ENCODE measurements at places on chromosomes 1 and 21. TPM values are rescaled to one million over a fixed set of nuclear protein-coding genes. Genes with fewer than 3 reads are reported as not detected.
A peak's percentile ranks its signal among the peaks of the same experiment; 100 is the strongest.

- DNase-seq: no peak
These were observed 29.3 kb upstream of the PLXNA2 start for GRCh38 chr1:208273386-208274017.

DNA sequence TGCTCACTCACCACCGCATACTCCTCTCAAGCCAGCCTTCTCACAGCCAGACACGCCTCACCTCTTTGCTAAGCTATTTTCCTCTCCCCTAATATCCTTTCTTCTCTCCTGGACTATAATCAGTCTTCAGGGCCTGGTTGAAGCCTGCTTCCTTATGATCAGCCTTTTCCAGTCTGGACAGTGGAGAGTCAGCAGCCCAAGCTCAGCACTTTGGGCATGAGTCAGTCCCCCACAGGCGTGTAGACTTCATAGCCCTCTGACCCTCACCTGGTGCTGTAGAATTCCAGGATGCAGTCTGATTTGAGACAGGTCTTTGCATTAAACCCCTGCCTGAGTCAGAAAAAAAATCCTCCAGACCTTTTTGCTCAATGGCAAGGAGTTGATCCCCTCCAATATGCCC lies 2.5 kb downstream of the HPCAL4 start:
- no peak for DNase-seq

DNA sequence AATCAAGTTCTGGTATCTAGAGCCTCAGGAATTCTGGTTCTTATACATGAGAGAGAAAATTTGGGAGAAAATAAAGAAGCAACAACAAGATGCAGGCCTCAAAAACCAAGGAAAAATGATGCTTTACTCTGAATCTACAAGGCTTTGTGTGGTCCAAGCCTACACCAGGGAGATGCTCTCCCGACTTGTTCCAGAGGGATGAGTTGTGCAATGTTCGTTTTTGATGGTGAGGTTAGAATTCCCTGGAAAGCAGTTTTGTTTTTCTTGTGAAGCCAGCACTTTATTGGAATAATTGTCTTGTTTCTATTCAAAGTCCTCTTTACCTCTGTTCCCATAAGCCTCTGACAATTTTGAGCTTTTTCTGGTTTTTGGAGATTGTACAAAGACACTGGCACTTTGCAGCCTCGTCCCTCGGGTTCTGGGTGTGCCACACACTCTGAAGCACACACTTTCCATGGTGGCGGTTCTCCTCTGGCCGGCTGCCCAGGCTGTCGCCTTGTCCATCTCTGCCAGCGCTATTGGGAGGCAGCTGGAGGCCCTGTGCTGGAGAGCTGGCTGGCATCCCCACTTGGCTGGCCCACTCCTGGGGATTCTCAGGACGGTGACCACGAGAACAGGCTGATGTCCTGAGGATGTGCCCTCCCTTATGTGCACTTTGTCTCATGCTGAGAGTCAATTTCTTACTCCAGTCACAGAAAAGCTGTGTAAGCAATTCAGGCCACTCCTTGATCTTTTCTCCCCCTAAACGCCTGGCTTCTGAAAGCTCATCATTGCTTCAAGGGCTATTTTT lies 70.2 kb downstream of the EDEM3 start:
- peak; percentile 28 for DNase-seq

- DNase-seq: peak; percentile 78
These were observed 21.8 kb upstream of the COL9A2 start for GRCh38 chr1:40338745-40339419.

GRCh38 chr1:119790451-119791198 lies 20.6 kb downstream of the REG4 start:
- DNase-seq: no peak

DNA sequence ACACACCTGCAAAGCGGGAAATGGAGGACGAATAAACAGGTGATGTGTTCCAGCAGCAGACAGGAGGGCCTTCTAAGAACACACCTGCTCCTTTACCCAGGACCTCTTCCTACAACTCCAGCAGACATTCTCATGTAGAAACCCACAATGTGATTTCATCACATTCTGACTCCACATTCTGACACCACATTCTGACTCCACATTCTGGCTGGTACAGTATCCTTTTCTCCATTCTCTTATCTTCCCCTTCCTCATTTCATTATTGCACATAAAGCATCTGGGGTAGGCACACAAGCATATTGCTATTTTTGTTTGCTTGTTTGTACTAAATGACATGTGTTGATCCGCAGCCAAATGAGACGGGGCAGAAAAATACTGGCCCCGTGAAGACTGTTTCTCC lies 3.6 kb upstream of the ZNF124 start:
- no peak for DNase-seq

DNA sequence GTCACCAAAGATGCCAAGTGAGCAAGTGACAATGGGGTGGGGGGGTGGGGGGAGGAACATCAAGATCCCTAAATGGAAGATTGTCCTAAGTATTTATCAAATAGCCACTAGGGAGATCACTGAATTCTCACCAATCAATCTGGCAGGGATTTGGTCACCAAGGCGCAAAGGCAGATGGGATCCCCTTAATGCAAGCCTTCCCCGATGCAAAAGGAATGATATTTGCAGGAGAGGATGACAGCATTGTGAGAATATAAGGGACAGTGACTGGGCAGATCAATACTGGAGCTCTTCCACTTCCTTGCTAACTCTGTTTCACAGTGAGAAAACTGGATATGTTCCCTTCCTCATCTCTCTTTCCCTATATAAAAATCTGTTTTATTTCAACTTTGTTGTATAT lies 40.9 kb downstream of the DUSP10 start:
- no peak for DNase-seq

DNA sequence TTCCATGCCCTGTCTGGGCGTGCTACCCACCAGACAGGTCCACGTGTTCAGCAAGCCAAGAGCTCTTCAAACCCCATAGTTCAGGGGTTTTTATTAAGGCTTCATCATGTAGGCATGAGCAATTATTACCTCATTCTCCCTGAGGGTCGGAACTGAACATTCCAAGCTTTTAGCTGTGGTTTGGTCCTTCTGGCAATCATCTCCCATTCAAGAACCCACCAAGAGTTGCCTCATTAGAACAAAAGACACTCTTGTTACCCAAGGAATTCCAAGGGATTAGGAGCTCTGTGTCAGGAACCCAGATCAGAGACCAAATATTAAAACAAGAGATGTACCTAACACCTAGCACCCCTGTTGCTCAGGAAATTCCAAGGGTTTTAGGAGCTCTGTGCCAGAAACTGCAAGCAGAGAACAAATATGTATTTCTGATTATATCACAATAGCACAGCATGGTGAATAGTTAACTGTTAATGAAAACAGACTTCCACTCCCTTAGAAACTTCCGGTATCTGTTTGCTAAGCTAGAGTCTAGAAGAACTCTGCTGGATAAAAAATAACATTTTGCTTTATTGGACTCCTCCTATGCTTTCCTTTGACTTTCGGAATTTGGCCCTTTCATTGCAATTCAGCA lies 201.2 kb upstream of the L1TD1 start:
- DNase-seq: no peak

GRCh38 chr1:8629241-8630091 lies 188.0 kb downstream of the RERE start:
- no peak for DNase-seq

DNA sequence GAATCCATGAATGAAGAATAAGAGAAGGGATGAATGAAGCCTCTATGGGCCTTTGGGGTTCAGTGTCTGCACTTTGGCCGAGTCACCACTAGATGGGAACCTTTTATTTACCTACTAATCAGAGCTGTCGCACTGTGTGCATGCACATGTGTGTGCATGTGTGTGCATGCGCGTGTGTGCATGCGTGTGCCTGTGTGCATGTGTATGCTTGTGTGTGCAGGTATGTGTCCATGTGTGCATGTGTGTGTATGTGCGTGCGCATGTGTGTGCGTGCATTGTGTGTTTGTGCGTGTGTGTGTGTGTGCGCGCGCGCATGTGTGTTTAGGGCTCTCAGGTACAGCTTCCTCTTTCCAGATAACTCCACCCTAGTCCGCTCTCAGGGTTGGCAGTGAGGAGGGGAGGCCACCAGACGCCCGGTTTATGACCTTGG lies 20.4 kb upstream of the UBXN10 start:
- DNase-seq: peak; percentile 60

- DNase-seq: peak; percentile 31
These were observed 238.4 kb downstream of the PLA2G4A start for GRCh38 chr1:187067160-187067559.

DNA sequence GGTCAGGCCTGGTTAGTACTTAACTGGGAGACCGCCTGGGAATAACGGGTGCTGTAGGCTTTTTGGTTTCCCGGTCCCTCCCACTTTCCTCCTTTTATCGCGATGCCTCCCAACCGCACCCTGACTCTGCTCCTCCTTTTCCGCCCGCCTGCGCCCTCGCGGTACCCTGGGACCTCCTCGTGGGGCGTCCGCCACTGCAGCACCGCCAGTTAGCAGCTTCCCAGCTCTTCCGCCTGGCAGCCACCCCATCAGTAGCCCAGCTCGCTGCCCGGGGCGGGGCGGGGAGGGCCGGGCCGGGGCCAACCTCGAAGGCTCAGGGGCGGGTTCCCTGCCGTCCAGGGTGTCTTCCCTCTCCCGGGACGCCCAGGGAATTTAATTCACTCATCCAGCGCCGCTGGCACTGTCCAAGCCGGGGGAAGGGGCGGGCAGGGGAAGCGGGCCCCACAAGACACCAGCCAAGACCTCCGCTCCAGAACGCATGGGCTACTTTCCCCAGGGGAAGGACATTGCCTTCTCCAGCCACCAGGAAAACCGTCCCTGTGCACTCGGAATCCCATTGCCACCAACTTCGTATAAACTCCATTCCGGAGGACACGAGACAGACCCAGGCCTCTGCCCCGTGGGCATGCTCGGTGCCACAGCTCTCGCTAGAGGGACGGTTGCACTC lies 2.0 kb upstream of the ZNF678 start:
- peak; percentile 9 for DNase-seq

- no peak for DNase-seq
These were observed 29.9 kb upstream of the PKP1 start for GRCh38 chr1:201253411-201253810.

Gene CLCA1
- not detected for polyA plus RNA-seq

Gene IGSF9
- 0.86 TPM for polyA plus RNA-seq

Gene OPRD1
- 0.07 TPM for polyA plus RNA-seq

Gene SPATA1
- 1.6 TPM for polyA plus RNA-seq

Gene RHEX
- polyA plus RNA-seq: not detected
